Eye (tissue), 1 donor: ENCODE measurements at places on chromosomes 5 and 9.

- DNase-seq = no peak
Measured at GRCh38 chr9:107755246-107755645, 265.7 kb upstream of the KLF4 start.

DNA sequence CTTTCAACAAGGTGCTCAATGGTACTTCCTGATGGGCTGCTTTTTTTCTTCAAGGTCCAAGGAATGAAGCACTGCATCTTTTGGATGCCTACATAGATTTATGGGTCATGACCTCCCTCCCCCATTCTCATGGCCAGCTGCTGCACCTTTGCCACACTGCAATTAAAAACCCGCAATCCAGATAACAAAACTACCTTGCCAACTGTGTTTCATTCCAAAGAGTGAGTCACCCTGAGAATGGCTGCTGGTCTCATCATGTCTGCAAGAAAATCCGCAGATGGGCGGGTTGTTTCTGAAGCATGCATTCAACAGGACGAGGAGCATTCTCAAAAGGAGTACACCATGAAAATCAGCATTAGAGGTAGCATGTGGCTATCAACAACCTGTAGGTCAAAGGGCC, 139.8 kb downstream of the ELAVL2 start:
- DNase-seq = no peak

GRCh38 chr9:87233431-87233830, 264.2 kb upstream of the DAPK1 start:
- no peak for DNase-seq

DNA sequence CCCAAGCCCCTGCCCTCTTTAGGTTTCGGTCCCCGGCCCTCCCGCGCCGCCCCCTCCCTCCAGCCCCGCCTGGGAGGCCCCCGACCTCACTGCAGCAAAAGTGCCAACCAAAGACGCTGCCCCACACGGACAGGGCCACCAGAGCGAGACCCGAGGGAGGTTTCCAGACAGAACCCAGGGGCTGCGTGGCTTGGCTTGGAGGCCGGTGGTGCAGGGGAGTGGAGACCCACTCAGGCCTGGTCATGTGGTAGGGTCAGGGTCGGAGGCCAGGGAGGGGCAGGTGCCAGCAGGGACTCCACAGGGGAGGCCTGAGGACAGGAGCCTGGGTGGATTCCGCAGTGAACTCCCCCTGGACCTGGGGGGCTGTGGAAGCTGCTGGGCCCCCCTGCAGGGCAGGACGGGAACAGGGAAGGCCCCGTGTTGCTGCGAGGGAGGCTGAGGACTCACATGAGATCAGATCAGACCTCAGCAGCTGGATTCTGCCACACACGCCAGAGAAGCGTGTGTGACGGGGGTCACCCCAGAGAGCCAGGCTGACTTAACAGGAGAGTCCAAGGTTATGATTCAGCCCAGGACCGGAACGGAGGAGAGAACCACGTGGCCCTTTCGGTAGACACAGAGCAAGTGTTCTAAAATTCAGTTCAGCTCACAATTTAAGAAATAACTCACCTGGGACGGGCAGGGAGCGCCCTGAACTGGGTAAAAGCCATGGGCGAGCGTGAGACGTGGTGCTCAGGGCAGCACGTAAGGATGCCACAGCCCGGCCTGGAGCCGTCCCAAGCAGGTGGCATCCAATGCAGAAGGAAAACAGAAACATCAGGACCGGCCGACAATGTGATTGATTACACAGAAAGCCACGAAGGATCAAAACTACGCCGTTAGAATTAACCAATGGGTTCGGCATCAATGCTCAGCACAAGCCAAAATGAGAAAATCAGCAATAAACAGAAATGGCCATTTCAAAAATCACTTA, 38.9 kb downstream of the EXD3 start:
- no peak for DNase-seq

DNA sequence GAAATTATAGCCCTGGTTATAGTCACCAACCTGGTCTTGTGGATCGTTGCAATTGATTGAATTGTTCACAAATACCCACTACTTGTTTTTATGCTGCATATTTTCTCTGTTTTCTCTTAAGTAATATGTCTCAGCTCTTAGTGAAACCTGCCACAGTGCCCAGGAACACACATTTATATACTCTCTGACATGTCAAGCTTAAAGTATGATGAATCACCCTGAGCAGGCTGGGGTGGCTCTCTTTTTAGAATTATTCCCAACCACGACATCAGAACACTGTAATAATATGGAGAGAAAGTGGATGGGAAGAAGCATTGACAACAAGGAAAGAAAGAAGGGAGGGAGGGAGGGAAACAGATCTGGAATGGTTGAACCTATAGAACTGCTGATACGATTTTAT, 72.8 kb upstream of the ZNF608 start:
- DNase-seq = no peak

DNA sequence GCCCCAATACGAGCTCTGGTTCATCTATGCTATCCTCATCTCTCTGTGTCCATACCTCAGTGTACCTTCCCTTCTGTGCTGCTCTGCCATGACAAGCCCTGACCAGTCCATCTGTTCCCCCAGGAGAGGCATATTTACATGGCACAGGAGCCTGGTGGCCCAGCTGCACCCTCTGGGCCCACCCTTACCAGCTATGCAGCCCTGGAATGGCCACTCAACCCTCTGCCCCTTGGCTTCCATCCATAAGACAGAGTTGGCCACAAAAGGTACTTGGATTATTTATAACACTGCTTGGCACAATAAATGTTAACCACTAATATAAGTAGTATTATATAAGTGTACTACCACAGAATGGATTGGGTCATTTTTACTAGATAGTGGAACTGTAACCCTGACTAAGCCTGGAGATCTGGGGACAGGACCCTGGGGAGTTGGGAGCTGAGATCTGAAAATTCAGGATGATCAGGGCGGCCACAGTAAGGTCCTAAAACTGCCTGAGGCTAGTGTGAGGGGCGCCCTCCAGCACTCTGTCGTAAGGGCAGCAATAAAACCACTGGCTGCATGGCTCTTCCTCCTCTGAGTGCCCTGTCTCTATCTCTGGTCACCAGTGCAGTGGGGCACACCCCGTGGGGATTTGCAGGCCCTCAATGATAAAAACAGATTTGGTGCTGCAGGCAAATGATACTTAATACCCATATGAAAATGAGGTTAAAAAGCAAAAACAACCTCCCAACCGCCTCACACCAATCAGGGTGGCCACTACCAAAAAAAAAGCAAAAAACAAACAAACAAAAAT, 65.8 kb downstream of the SEMA4D start:
- no peak for DNase-seq

DNA sequence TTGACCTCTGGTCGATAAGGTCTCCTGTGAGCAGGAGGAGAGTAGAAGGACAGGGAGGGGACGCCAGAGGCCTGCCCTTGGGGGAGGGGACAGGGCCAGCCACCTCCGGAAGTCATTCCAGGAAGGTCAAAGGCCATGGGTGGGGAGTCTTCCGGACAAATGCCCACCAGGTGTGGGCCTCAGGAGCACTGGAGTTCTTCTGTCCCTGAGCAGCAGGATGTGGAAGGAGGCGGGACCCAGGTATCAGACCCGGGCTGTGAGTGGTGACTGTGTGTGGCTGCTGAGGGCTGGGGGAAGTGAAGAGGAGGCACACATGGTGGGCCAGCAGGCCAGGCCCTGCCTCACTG, 13.9 kb downstream of the FGF18 start:
- no peak for DNase-seq

- peak; percentile 74 for DNase-seq
Measured at GRCh38 chr5:126656401-126657007, 55.8 kb downstream of the PHAX start.

- no peak for DNase-seq
Measured at GRCh38 chr9:33043671-33044070, 18.6 kb downstream of the DNAJA1 start.

DNA sequence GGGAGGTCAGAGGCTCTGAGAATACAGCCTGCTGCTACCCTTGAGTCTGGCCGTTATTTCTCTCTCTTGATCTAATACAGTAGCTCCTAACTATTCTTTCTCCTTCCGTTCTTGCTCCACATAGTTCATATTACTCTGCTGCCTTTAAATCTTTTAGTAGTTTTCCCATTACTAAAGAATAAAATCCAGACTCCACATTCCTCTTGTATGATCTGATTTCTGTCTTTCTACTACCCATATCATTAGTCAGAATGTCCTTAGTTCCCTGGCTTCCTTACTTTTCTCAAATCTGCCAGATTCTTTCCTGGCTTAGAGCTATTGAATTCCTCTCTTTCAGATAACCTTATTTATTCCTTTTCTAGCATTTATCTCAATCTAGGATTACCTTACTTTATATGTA, 40.0 kb downstream of the MARCHF6 start:
- no peak for DNase-seq

DNA sequence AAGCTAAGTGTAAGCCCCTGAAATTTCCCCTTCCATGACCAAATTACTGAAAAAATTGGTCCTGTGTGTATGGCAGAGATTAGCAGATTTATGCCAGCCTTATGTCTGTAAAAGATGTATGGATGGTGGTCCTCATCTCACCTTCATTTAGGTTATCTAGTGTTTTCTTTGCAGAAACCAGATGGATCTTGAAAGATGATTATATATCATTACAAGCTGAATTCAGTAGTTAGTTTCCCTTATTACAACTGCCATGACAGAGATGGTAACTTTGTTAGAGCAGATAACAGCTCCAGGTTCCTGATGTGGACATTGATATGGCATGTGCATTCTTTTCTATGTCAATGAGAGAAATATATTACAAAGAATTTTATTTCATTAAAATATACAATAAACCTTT, 1403.2 kb upstream of the CDH6 start:
- DNase-seq = no peak

DNA sequence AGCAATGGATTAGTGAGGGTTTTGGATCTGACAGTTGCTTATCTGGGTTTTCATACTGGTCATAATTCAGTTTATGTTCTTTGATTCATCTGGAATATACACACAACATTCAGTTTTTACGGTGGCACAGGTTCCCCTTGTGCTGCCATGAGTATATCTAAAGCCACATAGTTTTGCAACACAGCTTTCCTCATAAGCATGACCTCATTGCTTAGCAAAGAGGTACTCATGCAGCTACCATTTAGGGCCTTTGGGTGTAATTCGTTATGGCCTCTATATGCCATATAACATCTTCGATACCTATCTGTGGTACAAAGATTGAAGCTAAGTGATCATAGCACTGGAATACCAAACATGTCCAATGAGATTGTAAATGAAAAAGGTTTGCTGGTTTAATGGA, 2.9 kb upstream of the RBM22 start:
- no peak for DNase-seq

DNA sequence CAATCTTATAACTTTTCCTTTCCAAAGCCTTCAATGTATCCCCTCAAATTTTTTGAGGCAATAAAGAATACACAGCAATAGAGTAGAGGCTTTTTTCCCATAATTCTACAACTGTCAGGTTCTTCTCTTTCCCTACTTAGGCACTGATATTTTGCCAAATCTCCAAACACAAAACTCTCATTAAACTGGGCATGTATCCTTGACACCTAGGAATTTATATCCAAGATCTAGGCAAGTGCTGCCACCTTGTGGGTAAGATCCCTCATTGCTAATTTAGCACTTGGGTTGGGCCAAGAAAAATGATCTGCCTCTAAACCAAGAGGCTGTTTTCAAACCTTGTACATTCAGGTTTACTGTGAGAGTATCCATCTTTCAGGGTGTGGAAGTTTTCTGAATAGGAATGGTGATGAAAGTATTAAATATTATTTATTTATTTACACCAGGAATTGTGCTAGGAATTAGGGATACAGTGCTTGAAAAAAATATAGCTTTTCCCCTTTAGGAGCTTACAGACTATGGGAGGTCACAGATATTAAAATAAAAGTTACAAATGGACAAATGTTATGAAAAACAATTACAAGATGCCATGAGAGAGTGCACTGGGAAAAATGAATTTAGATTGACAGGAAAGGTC, 17.6 kb downstream of the TSTD2 start:
- peak; percentile 83 for DNase-seq

- DNase-seq = peak; percentile 94
Measured at GRCh38 chr5:81194633-81195334, 38.3 kb upstream of the CKMT2 start.

DNA sequence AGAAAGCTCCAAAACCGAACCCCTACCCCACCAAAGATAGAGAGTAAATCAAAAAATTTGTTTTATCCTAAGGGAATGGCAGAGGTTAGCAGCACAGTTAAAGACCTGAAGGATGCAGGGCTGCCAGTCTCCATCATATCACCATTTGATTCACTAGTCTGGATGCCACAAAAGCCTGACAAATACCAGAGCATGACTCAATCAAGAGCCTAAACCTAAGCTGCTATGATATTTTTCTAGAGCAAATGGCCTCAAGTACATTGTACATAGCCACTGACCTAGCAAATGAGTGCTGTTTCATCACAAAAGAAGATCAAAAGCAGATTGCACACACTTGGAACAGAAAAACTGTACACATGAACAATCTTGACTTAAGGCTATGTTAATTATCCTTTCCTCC, 48.0 kb downstream of the DPYSL3 start:
- no peak for DNase-seq

- DNase-seq = no peak
Measured at GRCh38 chr5:93632327-93632726, 49.3 kb downstream of the NR2F1 start.

DNA sequence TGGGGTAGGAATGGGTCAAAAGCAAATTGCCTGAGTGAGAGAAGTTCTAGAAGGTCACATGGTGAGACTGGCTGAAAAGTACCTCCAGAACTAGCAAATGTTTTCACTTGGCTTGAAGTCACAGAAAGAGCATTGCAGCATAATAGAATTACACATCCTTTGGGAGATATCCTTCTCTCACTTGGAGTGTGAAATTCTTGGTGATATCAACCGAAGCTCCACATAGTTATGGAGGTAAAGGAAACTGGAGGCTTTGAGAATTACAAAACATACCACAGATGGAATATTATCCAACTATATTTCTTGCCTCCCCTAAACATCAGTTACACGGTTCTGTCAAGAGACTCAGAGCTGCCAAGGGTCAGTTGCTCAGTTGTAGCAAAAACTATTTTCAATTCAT, 182.4 kb downstream of the SEMA5A start:
- DNase-seq = no peak

- DNase-seq = no peak
Measured at GRCh38 chr9:98402019-98402840, 146.8 kb upstream of the TBC1D2 start.

- DNase-seq = no peak
Measured at GRCh38 chr9:122812736-122813135, 12.8 kb downstream of the OR1K1 start.

GRCh38 chr9:92726971-92727715, 37.5 kb downstream of the BICD2 start:
- no peak for DNase-seq

GRCh38 chr9:133913571-133914369, 78.4 kb downstream of the VAV2 start:
- DNase-seq = no peak
